ENCODE measurements at places on chromosomes 7 and 10.

GRCh38 chr10:30820261-30820991, 190.9 kb upstream of the LYZL2 start:
- no peak for DNase-seq

DNA sequence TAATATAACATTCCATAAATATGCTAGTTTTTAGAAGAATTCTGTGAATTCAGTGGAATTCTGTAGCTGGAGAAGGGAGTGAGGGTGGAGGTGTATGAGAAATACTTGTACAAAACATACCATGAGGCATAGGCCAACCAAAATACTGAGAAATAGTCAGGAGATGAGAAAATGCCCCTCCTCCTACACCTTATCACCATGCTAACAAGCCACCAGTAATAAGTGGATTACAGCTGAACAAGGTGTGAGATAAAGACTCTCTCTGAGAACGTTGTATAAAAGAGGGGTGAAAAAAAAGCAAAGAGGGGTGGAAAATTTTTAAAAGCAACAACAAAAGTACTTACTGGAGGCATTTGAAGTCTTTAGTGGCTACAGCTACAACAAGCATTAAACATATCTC, 90.4 kb upstream of the IGFBP3 start:
- DNase-seq = no peak

- DNase-seq = no peak
Measured at GRCh38 chr7:112056409-112056808, 149.8 kb downstream of the DOCK4 start.

GRCh38 chr10:95289003-95289920, 1.5 kb downstream of the PDLIM1 start:
- DNase-seq = no peak

DNA sequence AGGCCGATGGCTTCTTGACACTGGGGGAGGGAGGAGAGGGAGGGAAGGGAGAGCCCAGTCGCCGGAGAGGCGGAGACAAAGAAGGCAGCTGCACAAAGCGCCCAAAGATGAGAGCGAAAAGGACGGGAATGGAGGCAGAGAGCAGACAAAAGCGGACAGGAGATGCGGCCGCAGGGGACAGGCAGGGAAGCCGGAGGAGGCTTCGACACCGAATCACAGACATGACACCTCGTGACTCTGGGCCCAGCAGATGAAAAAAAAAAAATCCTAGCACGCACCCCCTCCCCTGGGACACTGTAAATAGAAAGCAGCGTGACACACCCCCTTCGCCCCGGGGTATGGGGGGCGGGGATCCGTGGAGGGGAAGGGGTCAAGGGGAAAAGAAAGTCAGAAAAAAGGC, 976 bp downstream of the NAT16 start:
- no peak for DNase-seq

DNA sequence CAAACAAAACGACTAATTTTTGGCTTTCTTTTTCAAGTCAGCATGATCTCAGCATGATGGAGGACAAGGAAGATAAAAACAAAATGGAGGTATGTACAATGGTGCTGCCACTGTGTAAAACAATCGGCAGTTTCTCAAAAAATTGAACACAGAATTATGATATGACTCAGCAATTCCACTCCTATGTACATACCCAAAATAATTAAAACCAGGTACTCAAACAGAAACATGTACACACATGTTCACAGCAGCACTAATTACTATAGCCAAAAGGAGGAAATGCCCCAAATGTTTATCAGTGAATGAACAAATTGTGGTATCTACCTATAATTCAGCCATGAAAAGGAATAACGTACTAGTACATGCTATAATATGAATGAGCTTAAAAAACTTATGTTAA, 29.9 kb downstream of the SNX13 start:
- DNase-seq = no peak

All from KG1 (cell line).